B cell (primary cell): ENCODE measurements at places on chromosomes 5 and 9.
A peak's percentile ranks its signal among the peaks of the same experiment; 100 is the strongest.

- no peak for DNase-seq
Observed at GRCh38 chr9:78026416-78026815, 5.2 kb downstream of the GNAQ start.

- DNase-seq, result no peak
Observed at GRCh38 chr5:31604240-31604639, 34.7 kb upstream of the PDZD2 start.

- peak; percentile 51 for DNase-seq
Observed at GRCh38 chr5:54249210-54250028, 61.0 kb downstream of the ARL15 start.

DNA sequence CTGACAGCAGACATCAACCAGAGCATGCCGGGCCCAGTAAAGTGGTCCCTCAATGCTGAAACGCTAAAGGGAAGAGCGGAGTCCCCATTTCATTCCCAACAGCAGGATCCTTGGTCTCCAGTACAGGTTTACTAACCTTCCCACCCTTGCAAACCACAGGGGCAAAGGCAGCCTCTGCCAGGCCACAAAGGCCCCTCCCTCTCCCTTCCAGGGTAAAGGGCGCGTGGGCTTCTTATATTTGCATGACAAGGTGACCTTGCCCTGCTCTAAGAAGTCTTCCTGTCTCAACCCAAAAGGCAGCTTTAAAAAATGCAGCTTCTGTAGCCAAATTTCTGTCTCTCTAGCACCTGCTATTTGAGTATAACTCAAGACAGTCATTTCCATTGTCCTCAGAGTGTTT, 131.5 kb upstream of the PTCH1 start:
- no peak for DNase-seq

- no peak for DNase-seq
Observed at GRCh38 chr5:75130818-75131349, 78.5 kb upstream of the GCNT4 start.

DNA sequence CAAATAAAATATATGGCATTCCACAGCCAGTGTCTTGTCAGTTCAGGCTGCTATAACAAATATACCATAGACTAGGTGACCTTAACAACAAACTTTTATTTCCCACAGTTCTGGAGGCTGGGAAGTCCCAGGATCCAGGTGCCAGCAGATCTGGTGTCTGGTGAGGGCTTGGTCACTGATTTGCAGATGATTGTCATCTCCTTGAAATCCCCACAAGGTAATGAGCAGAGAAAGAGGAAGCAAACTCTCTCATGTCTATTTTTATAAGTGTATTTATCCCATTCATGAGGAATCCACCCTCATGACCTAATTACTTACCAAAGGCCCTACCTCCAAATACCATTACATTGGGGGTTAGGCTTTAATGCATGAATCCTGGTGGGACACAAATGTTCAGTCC, 663.2 kb downstream of the TLR4 start:
- no peak for DNase-seq

DNA sequence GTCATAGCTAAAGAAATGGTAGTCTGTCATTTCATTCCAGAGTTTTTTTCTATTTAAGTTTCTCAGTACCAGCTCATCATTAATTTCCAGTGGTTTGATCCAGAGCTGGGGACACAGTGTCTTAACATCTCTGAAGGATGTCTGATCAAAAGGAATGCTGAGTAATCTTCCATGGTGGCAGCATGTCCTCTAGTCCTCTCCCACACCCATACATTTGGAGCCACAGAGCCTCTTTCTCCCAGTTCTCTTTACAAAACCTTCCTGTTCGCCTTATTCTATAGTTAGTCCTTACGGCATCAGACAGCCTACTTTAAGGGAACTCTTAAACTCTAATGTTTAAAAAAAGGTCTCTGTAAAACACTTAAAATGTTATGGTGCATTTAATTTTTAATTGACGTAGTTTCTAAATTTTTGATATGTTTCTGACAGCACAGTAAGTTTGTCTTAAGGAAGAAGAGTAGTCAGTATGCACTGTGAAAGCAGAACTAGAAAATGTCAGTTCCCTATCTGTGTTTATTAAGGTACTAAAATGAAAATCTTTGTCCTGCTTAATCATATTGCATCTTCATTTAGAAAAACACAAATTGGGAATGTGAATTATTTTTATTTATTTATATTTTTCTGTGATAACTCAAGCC, 96.8 kb downstream of the INIP start:
- peak; percentile 6 for DNase-seq

DNA sequence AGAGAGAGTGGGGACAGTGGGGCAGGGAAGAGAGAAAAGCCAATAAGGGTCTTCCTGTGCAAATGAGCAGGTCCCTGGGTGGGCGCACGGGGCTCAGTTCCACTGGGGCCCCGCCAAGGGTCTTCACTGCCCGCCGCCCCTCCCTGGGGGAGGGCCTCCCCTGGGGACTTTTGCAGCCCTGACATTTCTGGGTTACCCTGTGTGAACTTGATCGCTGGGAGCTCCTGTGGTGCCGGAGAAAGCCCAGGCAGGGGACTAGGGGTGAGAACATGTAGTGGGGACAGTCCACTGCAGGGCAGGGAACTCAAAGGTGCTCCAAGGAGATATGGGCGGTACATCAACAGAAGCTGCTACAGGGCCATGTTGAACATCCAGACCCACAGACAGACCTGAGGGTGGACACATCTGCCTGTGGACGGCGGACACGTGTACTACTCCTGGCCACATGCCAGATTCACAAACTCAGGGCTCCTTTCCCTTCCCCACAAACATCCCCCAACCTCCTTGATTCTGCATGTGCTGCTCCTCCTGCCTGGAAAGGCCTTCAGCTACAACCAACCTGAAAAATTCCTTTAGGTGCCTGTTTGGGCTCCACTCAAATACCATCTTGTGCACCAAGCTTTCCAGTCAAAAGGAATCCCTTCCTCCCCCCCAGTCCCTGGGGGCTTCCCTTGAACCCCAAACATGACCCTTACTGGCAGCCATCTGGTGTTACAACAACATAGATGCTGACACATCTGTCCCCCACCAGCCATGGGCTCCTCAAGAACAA, 43.0 kb upstream of the NEK6 start:
- no peak for DNase-seq

GRCh38 chr5:115309751-115310370, 13.4 kb upstream of the CCDC112 start:
- DNase-seq, result peak; percentile 63

- DNase-seq, result no peak
Observed at GRCh38 chr9:32578976-32579375, 6.0 kb upstream of the NDUFB6 start.

- DNase-seq, result no peak
Observed at GRCh38 chr5:14204785-14205321, 61.7 kb downstream of the TRIO start.

DNA sequence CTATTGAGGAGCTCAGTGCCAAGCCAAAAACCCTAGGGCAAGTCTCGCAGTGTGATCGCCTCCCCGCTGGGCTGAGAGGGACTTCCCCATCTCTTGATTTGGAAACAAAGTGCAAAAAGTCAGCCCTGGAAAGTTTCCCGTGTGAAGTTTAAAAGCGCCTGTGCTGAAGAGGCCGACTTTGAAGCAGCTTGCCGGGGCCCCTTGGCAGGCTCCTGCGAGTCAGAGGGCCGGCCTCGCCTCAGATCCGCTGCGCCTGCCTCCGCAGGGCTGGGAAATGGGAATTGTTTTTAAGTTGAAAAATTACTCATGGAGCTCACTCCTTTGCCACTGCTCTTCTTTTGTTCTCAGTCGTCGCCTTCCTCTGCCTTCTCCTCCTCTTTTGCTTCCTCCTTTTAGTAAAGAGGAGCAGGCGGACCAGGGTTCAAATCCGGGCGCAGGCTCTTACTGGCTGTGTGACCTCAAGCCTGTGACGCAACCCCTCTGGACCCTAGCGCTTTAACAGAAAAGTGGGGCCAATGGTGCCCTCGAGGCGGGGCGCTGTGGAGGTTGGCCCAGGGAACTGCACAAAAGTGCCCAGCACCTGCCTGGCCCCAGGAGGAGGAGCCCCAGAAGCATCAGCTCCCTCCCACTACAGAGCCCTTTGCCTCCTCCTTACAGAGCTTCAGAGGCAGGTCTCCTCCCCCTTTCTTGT, 14.7 kb upstream of the LHX2 start:
- peak; percentile 54 for DNase-seq

- peak; percentile 74 for DNase-seq
Observed at GRCh38 chr5:88732181-88732633, 150.8 kb downstream of the MEF2C start.

DNA sequence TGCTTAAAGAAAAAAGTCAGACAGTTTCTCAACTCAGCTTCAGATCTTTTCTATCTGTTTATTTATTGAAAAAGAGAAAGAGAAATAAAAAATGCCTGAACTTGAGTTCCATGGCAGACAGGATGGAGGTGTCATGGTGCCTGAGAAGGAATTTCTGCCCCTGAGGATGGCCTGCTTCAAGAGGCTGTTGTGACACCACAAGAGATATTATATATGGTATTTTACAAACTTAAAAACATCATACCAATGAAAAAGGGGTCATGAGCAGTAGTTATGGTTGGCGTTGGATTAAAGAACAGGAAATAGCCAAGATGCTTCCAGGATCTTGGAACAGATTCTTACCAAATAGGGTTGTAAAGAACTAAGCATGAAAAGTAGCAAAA, 344.6 kb downstream of the GLIS3 start:
- DNase-seq, result no peak

GRCh38 chr5:150587856-150588595, 52.4 kb upstream of the SYNPO start:
- no peak for DNase-seq

DNA sequence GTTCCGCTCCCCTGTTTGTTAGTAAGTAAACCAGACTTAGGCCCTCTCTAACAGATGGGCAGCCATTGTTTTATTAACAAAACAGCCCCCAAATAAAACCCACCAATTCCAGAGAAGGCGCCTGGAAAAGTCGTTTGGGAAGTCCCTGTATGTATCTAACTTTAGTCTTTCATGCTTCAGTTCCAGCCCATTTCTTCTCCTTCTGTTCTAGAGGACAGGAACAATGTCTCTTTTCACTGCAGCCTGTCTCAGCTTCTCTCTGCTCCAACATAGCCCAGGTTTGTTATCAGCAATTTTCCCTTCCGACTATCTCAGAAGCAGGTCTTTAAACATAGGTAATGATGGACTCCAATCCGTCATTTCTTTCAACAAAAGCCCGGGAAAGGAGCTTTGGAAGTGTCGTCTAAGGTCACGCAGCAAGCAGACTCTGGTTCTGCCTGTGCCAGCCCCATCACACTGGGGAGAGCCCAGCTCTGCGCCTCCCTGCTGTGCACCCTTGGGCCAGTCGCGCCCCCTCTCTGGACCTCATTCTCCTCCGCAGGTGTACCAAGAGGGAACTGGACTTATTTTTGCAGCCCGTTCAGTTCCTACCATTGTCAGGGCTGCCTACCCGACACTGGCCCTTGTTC, 9.6 kb upstream of the AKNA start:
- no peak for DNase-seq

DNA sequence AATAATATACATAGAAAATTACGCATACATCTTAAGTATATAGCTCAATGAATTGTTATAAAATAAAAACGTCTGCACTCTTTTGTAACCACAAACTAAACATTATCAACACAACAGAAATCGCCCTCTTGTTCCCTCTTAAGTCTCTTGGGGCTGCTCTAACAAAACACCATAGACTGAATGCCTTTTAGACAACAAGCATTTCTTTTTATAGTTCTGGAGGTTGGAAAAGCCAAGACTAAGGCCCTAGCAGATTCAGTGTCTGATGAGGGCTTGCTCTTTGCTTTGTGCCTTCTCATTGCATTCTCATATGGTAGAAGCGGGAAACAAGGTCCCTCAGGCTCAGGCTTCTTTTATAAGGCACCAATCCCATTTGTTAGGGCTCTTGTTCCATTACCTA, 4.9 kb upstream of the IFNB1 start:
- no peak for DNase-seq

GRCh38 chr5:136985785-136986475, 513.2 kb downstream of the SPOCK1 start:
- no peak for DNase-seq

- DNase-seq, result no peak
Observed at GRCh38 chr9:94911986-94912635, 185.6 kb downstream of the AOPEP start.

- DNase-seq, result peak; percentile 68
Observed at GRCh38 chr9:33153666-33154065, 13.5 kb downstream of the B4GALT1 start.

GRCh38 chr5:67249590-67249895, 52.9 kb upstream of the CD180 start:
- DNase-seq, result no peak

DNA sequence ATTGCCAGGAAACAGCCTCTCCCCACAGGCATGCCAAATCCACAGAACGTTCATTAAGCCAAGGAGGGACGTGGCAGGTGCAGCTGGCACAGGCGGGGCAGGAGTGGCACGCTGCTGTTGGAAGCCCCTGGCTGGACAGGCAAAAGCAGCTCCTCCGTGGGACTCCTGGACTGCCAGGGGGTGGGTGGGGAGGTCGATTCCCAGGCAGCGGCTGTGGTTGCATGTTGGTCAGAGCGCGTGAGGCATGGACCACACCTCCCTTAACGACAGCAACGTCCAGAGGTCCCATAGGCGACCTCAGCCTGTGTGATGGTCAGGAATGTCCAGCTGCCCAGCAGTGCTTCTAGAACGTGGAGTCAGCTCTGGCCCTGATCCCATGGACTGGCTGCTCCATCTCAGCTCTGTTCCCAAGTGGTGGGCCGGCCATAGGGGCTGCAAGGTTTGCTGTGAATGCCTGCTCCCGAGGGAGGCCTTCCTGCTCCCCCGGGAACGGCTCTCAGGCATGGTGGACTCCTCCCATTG, 6.9 kb downstream of the SLC6A19 start:
- no peak for DNase-seq

- DNase-seq, result no peak
Observed at GRCh38 chr5:66848749-66849641, 252.8 kb downstream of the MAST4 start.

GRCh38 chr9:18893046-18893445, 140.0 kb downstream of the SAXO1 start:
- DNase-seq, result no peak

DNA sequence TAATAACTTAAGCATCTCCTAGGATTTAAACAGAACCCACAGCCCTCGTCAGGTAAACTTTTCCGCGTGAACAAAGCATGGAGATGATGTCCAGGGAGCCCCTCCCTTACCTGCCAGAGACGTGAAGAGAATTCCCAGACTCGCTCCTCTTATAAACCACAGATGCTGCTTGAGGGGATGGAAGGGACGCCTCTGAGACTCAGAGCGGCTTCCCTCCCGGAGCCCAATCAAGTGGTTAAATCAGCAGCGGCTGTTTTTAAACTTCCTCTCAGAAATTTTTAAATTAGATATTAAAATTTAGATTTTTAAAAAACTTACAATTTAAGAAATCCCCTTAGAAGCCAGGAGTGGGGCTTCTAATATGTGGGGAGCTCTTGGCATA, 71.8 kb downstream of the RAPGEF1 start:
- no peak for DNase-seq
